Hematopoietic multipotent progenitor cell treated with erythropoietin and hydrocortisone succinate and interleukin-3 and kit ligand, for 15 days (in vitro differentiated cells): ENCODE measurements at places on chromosomes 16 and 17.

GRCh38 chr17:61413661-61414126 is 14.1 kb downstream of the TBX2 start:
- no peak for DNase-seq

- no peak for DNase-seq
Measured at GRCh38 chr17:47252209-47252608, 1.4 kb upstream of the ITGB3 start.

- DNase-seq = no peak
Measured at GRCh38 chr17:27247071-27247957, 46.6 kb upstream of the WSB1 start.

- DNase-seq = no peak
Measured at GRCh38 chr16:81658373-81658772, 120.7 kb upstream of the PLCG2 start.

- no peak for DNase-seq
Measured at GRCh38 chr17:37086334-37086733, 137.6 kb downstream of the AATF start.

DNA sequence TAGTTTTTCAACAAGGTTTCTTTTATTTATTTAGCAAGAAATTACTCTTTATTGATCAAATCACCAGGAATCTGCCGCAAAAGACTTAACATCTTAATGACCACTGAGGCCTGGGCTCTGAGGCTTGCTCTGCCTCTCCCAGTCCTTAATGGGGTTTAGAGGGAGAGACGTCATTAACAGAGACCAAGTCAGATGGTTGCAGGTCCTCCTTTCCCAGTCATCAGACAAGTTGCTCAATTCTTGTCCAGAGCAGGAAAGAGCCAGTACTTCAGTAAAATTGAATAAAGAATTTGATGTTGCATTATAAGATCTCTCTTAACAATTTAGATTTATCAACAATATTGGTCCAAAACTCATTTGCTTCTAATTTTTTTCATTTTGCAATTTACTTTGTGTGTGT is 2.0 kb downstream of the SEPHS2 start:
- DNase-seq = no peak

GRCh38 chr17:27571563-27572352 is 59.2 kb upstream of the LGALS9 start:
- DNase-seq = no peak

DNA sequence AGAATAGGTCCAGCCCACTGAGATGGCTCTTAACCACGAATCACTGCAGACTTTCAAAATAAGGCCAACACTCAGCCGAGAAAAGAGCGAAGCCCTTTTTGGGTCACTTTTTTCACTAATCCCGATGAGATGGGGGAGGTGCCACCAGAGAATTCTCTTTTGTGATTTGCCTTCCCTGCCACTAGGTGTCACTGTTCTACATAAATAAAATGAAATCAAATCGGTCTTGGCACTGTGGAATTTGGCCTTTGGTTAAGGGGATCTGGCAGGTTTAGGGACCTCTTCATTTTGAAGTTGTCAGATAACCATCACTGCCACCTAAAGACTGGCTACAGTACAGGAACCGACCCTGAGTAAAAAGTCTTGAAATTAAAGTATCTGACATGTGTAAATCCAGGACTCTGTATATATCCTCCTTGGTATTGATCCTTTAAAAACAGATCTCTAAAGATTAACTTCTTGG is 147.0 kb downstream of the HS3ST4 start:
- peak; percentile 55 for DNase-seq

DNA sequence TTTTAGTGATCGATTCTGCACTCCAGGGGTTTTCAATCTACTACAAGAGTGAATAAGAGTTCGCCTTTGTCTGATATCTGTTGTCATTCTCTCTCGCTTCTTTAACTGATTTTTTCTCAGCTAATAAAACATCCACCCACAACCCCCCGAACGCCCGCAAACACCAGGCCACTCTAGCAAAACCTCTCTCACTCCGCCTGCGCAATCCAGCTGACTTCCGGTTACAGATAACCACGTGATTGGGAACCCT is 338 bp upstream of the RPL19 start:
- peak; percentile 95 for DNase-seq

GRCh38 chr17:31869797-31870568 is 10.9 kb upstream of the COPRS start:
- no peak for DNase-seq

DNA sequence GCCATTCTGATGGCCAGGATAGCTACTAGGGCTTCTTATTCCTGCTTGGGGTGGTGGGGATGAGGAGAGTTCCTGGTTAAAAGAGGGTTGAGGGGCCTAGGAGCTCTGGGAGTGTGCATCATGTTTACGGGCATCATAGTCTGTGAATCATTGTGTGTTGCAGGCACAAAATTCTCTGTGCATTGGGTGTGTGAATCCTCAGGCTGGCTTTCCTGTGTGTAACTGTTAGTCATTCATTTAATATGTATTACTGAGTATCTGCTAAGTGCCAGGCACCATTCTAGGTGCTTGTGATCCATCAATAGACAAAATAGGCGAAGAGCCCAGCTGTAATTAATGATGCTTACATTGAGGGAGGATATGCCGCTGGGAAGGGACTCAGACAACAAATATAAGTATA is 5.8 kb downstream of the PPY start:
- DNase-seq = no peak

- DNase-seq = no peak
Measured at GRCh38 chr17:20157001-20157310, 147.8 kb downstream of the SPECC1 start.

DNA sequence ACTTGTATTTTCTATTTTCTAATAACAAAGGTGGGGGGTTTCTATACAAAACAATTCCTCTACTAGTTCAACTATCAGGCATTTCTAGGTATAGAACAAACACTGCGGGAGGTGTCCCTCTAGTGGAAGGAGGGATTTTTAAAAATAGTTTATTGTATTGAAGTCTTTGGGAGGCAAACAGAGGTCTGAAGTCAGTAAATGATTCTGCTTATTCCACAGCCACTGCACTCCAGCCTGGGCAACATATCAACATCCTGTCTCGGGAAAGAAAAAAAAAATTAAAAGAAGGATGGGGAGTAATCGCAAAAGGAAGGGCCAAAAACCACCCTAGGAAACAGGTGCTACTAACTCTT is 648 bp upstream of the ERCC4 start:
- peak; percentile 46 for DNase-seq

GRCh38 chr17:62189377-62189776 is 124.3 kb upstream of the MED13 start:
- no peak for DNase-seq

- no peak for DNase-seq
Measured at GRCh38 chr16:7450440-7450839, 117.8 kb downstream of the RBFOX1 start.

- DNase-seq = no peak
Measured at GRCh38 chr16:23868136-23868535, 32.4 kb downstream of the PRKCB start.

GRCh38 chr17:57572062-57572461 is 173.0 kb downstream of the CCDC182 start:
- no peak for DNase-seq

GRCh38 chr16:27410761-27411160 is 8.8 kb downstream of the IL21R start:
- no peak for DNase-seq

GRCh38 chr17:1216217-1217088 is 36.7 kb upstream of the ABR start:
- DNase-seq = no peak

DNA sequence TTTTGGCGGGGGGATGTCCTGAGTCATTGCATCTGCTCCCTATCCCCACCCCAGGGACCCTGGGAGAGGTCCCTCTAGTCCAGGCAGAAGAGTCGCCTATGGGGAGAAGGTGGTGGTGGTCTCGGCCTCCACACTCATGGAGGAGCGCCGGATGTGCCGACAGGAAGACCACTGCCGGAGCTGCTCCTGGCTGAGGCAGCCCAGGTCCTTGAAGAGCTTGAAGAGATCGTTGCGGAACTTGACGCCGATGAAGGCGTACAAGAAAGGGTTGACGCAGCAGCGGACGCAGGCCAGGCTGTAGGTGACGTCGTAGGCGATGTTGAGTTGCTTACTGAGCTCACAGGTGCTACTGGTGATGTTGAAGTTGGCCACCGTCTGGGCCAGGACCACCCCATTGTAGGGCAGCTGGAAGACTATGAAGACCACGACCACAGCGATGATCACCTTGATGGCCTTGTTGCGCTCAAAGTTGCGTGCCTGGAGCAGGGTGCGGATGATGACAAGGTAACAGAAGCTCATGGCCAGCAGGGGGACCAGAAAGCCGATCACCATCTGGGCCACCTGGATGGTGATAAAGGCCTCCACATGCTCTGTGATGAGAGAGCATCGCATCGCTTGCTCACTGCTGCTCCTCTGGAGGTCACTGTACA is 10.5 kb downstream of the CCR7 start:
- no peak for DNase-seq

GRCh38 chr16:53784291-53784690 is 80.3 kb downstream of the FTO start:
- DNase-seq = no peak

DNA sequence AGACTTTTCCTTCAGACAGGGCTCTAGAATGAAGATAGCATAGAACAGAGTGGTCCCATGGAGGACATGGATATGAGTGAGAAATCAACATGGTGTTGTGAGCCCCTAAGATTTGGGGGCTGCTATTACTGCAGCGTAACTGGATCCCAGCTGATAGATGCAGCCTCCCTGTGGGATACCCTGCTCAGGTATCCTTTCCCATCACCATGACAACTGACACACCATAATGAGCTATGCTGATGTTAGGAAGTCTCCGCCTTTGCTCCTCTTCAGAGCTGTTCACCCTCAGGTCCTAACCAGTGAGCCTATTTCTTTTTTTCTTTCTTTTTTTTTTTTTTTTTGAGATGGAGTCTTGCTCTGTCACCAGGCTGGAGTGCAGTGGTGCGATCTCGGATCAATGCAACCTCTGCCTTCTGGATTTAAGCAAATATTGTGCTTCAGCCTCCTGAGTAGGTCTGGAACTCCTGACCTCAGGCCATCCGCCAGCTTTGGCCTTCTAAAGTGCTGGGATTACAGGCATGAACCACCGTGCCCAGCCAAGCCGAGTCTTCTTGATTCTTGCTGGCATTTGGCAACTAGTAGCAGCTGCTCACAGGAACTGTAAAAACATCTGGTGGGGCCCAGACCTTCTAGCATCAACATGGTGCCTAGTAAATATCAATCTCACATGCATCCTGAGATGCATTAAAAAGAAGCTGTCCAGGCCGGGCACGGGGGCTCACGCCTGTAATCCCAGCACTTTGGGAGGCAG is 17.1 kb downstream of the STX4 start:
- DNase-seq = no peak

DNA sequence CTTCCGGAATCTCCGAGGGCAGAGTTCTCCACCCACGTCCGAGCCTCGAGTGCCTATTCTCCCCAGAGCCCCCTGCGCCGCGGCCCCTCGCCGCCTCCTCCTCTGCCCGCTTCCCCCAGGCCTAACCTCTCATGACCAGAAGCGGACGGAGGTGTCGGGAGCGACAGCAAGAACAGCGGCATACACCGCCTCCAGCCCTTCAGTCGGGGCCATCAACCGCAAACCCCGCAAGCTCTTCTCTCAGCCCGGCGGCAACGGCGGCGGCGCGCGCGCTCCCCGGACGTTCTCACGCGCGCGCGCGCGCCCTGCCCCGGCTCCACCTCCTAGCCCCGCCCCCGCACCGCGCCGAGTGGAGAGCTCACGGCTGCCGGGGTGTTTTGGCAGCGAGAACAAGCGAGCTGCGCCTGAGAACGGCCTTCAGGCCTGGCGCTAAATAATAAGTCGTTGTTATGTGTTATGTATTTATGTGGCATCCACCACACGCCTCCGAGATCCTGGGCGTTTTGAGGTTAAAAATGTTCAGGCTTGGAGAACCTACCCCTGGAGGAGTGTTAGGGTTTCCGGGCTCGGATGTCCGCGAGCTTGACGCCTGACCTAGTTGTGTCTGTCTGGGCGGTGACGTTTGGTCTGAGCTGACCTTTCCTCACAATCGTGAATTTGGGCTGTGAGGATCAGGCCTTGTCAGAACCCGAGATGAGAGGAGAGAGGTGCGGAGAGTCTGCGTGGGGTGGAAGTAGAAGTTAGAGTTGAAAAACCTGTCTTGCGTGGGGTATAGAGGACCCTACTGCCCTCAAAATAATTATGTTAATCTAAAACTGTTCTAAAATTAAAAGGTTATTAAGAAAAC is at the start of gene RNFT1:
Gene RNFT1, minus strand, starts transcription at position 259 of the 847 bp plus-strand sequence. Its CDS starts 77 bp downstream, at position 182.
- DNase-seq = peak; percentile 92

DNA sequence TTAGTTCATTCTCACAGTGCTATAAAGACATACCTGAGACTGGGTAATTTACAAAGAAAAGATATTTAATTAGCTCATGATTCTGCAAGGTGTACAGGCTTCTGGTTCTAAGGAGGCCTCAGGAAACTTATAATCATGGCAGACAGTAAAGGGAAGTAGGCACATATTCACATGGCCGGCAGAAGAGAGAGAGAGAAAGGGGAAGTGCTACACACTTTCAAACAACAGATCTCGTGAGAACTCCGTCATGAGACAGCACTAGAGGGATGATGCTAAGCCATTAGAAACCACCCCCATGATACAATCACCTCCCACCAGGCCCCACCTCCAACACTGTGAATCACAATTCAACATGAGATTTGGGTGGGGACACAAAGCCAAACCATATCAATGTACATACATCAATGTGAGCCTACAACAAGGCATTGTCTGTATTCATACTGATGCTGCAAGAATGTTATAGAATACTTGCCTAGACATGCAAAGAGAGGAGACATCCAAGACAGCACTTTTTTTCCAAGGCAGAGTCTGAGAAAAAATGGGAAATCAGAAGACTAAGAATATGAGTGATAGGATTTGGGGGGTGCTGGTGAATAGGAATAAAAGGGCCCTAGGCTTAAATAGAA is 114.8 kb upstream of the XYLT1 start:
- no peak for DNase-seq

GRCh38 chr17:61567045-61567802 is 23.8 kb downstream of the NACA2 start:
- DNase-seq = no peak

- DNase-seq = no peak
Measured at GRCh38 chr17:57776366-57776765, 31.3 kb upstream of the CCDC182 start.

DNA sequence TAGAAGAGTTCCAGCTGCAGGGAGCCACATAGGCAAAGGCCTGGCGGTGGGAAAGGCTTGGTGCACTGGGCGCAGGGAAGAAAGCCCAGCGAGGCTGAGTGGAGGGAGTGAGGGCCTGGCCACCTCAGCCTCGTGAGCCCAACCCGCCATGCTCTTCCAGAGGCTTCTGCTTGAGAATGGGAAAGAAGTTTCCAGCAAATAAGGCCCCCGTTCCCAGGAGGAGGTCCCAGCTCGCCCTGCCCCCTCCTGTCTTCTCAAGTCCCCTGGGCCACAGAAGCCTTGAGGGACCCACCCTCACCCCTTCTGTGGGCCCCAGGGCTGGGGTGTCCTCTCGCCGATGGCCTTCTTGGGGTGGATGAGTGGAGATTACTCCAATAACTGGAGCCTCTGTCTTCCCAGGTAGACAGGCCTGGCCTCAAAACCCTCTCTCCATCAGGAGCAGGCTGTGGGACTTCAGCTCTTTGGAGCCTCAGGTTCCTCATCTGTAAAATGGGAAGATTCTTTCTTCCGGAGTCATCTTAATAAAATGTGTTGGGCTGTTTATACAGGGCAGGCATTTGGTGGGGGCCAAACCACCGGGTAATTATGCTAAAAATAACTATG is 933 bp upstream of the SNN start:
- no peak for DNase-seq

- DNase-seq = no peak
Measured at GRCh38 chr16:27199235-27199586, 4.1 kb upstream of the KDM8 start.

- DNase-seq = no peak
Measured at GRCh38 chr16:87146676-87147075, 170.5 kb downstream of the C16orf95 start.
